ENCODE measurements at places on chromosomes 1 and 21.
A peak's percentile ranks its signal among the peaks of the same experiment; 100 is the strongest.

- DNase-seq, result no peak
Measured at GRCh38 chr1:21153388-21153787, 23.3 kb downstream of the EIF4G3 start.

GRCh38 chr1:100090471-100090870, 42.3 kb downstream of the SASS6 start:
- no peak for DNase-seq

- no peak for DNase-seq
Measured at GRCh38 chr21:40844935-40845334, 2.0 kb downstream of the DSCAM start.

- DNase-seq, result no peak
Measured at GRCh38 chr1:245095903-245096302, 58.9 kb upstream of the KIF26B start.

- DNase-seq, result no peak
Measured at GRCh38 chr1:212749821-212750535, 41.6 kb downstream of the NSL1 start.

GRCh38 chr1:65189576-65190115, 41.6 kb downstream of the AK4 start:
- no peak for DNase-seq

DNA sequence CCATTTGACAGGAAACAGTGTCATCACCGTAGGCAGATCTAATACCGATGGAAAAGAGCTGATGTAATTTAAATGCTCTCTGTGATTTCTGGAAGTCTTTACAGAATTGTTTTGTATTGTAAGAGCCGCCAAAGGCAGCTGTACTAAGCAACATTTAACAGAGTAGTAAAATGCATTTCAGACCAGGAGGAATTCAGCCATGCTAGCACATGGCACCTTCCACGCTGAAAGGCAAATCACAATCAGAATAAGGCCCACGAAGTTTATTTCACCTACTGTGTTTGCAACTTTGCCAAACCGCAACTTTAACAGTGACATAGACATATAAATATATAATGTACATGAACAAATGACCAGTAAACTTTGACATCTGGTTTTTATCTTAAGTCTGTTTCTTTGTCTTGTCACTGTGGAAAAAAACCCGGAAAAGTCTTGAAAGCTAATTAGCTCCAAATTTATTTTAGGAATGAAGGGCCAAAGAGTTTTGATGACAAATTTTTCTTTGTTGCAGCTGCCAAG, 26.1 kb upstream of the DISC1 start:
- DNase-seq, result no peak

GRCh38 chr1:78210175-78210574, 164.4 kb downstream of the GIPC2 start:
- DNase-seq, result no peak

DNA sequence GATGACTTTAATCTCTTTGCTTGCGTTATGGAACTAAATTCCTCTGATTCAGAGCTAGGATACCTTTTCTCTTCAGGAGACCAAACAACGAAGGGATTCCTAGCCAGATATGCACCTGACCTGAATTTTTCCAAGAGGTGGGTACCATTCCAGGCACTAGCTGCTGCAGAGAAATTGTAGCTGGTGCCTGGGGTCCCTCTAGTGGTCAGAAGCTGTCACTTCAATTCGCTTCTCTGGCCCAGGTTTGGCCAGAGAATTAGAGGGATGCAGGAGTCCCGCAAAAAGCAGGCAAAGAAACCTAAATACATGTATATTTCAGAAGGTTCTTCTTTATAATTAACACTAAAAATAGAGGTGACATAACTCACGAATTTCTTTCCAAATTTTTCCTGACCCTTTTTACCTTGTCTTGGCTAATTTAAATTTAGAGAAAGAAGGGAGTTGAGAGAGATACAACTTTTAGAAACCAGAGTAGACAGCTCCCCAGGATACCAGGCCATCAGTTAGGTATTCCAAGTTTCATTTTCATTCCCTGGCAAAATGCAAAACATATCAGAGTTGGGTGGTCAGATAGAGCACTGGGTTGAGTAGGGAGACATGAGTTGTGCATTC, 9.6 kb downstream of the ACKR1 start:
- DNase-seq, result peak; percentile 4

DNA sequence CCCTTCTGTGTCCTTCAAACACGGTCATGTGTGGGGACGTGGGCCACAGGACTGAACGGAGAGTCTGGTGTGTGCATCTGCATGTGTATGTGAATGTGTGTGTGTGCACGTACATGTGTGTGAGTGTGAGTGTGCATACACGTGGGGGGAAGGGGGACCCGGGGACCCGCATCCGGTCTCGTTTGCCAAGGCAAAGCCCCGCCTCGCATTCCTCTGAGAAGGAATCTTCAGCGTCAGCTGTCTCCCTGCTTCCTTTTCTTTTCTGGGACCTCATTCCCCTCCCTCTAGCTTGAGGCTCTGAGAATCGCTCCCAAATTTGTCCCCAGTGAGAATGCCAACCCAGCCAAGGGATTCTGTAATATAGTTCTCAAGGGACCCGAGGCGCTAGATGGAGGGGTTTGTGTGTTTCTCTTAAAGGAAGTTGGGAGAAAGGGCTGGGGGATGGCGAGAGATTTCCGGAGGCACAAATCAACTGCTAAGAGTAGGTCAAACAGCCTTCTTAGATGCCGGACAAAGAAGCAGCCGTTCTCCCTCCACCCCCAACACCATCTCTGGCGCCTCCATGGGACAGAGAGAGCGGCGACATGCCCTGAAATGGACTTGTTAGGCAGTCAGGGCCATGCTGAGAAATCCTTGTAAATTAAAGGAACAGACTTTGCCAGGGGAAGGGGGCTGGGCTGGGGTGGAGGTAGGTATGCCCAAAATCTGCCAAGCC, 6.6 kb downstream of the IFFO2 start:
- no peak for DNase-seq

DNA sequence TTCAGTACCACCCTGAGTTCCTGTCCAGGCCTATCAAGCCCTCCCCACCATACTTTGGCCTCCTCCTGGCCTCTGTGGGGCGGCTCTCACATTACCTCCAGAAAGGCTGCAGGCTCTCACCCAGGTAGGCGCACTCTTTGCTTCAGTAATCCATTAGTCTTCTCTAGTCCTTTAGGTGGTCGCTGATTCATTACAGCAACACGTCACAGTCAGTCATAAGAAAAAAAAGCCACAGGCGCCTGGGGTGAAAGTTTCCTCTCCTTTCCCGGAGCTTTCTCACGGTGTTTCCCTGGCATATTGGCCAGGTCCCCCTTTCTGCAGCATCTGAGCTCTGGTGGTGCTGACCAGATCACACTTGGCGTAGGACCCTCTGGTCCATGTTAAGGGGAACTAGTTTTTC, 12.1 kb downstream of the SLFNL1 start:
- no peak for DNase-seq

DNA sequence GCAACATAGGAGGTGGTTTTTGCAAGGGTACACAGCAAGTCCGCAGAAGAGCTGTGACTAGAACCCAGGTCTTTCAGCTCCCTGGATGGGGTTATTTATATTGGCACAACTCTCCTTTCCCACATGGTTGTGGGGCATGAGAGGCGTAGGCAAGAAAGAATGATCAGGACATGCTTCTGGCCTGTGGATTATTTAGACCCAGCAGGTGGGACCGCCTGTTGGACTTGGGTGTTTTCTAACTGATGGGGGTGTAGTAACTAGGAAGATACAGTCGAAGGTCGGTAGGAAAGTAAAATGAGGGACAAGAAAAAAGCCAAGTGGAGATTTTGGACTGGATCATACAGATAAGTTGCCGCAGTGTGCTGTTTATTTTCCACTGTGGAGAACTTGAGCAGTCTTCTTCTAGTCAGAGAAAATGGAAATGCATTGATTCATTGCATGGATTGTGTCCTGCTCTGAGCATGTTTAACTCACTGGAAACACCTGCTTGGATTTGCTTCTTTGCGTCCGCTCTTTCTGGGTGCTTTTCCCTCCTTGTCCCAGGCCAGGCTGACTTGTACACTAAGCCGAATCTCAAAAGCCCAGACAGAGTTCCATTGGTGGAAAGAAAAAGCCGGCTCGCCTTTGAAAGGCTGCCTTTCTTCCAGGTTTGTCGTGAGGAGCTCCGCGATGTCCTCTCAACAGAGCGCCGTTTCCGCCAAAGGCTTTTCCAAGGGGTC, 592 bp downstream of the CRCT1 start:
- no peak for DNase-seq
